ENCODE measurements at places on chromosomes 2 and 18. TPM values are rescaled to one million over a fixed set of nuclear protein-coding genes. Genes with fewer than 3 reads are reported as not detected.

DNA sequence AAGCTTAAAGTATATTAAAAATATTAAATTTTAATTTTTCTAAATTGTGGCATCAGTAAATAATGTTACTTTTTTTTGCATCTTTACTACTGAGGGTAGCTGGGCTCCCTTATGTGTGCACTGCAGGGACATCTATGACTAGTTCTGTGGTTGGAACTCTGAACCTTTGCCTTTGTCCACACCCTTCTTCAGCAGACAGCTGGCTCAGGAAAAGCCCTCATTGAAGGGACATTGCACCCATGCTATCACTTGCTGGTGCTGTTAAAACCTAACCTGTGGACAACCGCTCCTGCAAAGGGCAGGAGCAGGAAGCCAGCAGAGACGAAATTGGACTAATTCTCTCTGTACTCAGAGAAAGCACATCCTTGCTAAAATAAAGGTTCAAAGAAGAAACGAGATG, 30.1 kb downstream of the MOCOS start:
- H3K36me3 ChIP-seq = no peaks in the 10 kb centered on the region
- no peaks in the 10 kb centered on the region for H3K4me1 ChIP-seq
- H3K4me3 ChIP-seq = no peak overlapping the region
- no peak overlapping the region for H3K27ac ChIP-seq
- no peaks in the 10 kb centered on the region for H3K27me3 ChIP-seq

DNA sequence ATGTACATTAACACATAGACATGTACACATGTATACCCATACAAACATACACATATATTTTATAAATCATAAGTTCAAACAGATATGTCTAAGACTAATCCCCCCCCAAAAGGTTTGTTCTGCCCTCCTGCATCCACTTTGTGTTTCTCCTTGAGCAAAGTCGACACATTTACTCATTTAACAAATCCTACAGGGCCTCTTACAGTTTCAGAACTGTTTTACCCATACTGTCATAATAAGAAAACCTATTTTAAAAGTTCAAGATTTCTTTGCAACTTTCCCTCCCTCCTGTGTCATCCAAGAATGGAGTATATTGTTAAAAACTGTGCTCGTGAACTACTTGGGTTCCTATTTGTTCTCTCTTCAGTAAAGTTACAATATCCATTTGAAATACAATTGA, 166.7 kb downstream of the L3MBTL4 start:
- H3K27ac ChIP-seq = no peak overlapping the region
- no peaks in the 10 kb centered on the region for H3K36me3 ChIP-seq
- no peaks in the 10 kb centered on the region for H3K27me3 ChIP-seq
- no peak overlapping the region for H3K4me3 ChIP-seq

- no peak overlapping the region for H3K4me3 ChIP-seq
- no peak for DNase-seq
- no peaks in the 10 kb centered on the region for H3K36me3 ChIP-seq
- H3K27me3 ChIP-seq = no peaks in the 10 kb centered on the region
These were observed 89.0 kb downstream of the TMEM18 start for GRCh38 chr2:588074-588645.

GRCh38 chr2:47690132-47690531, 92.8 kb upstream of the MSH6 start:
- no peaks in the 10 kb centered on the region for H3K36me3 ChIP-seq
- H3K27ac ChIP-seq = no peak overlapping the region
- no peak for DNase-seq
- no peaks in the 10 kb centered on the region for H3K27me3 ChIP-seq
- no peaks in the 10 kb centered on the region for H3K4me1 ChIP-seq
- no peak overlapping the region for H3K4me3 ChIP-seq

DNA sequence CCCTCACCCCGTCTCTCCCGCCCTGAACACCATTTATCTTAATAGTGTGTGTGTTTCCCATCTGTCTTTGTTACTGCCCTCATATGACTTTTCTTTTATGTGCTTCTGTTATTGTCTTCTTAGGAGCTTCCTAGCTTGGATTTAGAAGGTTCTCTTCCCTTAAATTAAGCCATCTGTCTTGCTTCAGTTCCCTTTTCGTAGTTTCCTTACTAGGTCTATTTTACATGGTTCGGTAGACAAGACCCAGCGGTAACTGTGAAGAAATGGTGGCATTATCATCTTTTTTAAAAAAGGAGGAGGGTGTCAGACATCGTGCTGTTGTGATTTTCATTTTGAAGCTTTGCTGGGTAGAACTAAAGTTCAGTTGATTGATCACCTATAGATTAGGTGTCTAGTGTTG, 10.3 kb downstream of the NCK2 start:
- H3K4me1 ChIP-seq = peaks cover 92% of the 10 kb centered on the region
- peaks cover 6% of the 10 kb centered on the region for H3K36me3 ChIP-seq
- peak overlapping the region; percentile 81 for H3K27ac ChIP-seq
- DNase-seq = no peak

DNA sequence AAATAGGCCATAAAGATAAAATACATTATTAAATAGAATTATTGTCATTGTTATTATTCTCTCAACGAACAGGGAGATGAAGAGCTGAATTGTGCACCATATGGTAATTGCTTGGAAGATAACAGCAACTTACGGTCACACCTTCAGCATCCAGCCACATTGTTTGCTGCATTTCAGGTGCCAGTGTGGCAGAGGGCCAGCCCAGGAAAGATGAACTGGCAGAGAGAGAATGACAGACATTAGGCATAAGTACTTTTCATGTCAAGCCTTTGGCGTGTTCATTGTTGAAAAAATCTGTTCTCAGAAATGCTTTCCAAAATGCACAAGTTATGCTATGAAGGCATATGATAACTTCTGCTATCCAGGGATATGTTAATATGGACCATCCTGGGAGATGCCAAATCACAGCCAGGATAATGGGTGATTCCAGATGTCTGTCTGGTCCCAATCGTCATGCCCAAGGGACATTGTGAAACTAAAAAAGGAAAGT, 748.6 kb upstream of the PIK3C3 start:
- no peaks in the 10 kb centered on the region for H3K36me3 ChIP-seq
- no peak overlapping the region for H3K27ac ChIP-seq
- no peak overlapping the region for H3K4me3 ChIP-seq
- no peaks in the 10 kb centered on the region for H3K27me3 ChIP-seq
- H3K4me1 ChIP-seq = no peaks in the 10 kb centered on the region

DNA sequence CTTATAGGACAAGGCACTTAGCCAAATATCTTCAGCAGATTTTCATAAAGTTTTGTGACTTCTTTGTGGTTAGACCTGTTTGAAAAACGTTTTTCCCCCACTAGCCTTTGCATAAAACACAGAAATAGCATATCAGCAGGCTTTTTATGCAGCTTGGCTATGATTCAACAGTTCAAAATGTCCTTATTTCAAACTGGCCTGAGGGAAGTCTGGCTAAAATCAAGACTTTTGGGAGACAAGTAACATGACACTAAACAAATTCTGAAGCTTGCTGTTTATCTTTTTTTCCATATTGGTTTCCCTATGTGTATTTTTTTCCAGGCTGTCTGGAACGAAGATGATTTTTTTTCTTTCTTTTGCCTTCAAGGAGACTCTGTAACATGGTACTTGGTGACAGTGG, 95.1 kb upstream of the L3MBTL4 start:
- no peaks in the 10 kb centered on the region for H3K36me3 ChIP-seq
- H3K27ac ChIP-seq = no peak overlapping the region
- no peak for DNase-seq
- no peaks in the 10 kb centered on the region for H3K4me1 ChIP-seq
- no peak overlapping the region for H3K4me3 ChIP-seq

DNA sequence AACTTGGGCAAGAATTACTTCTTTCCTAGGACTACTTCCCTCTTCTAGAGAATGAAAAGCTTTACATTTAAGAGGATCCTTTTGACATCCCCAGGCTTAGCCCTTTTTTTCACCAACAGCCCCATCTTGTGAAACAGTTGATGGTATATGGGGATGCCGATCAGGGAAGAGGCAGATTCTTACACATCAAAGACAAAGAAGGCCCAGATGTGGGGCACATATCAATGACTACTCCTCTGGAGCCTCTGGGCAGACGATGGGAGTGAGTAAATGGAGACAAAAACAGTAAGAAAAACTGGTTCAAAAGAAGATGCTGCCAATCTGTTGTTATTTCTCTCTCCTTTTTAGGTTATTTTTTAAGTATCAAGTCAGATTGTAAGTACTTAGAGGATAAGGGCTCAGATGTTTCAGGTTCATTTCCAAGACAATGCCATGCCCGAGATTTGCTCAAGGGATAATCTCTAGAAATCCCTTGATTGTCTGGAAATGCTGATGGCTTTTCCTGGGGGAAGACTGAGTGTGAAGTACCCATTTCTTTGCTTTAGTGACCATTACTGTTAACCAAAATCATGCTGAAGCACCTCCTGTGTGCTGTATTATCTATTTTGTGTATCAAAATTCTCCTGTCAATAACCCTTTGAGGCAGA, 117.5 kb downstream of the EPHA4 start:
- no peak overlapping the region for H3K4me3 ChIP-seq
- no peaks in the 10 kb centered on the region for H3K4me1 ChIP-seq
- no peak overlapping the region for H3K27ac ChIP-seq
- H3K36me3 ChIP-seq = no peaks in the 10 kb centered on the region

DNA sequence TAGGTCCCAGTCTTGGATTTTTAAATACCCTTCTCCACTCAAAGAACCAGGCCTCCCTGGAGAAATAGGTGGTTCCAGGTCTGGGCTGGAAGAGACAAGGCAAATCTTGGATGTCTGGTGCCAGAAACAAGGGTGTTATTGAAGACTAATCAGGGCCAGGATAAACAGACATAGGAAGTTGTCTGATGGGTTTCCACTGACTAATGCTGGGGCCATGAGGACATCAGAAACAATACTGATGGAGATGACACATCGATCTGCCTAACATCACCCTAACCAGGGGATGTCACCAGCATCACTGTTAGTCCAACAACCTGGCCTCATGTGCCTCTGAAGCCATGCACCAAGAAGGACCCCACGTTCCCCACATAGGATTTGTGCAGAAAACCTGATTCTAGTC, 42.5 kb upstream of the GLI2 start:
- H3K36me3 ChIP-seq = no peaks in the 10 kb centered on the region
- no peak overlapping the region for H3K4me3 ChIP-seq
- no peaks in the 10 kb centered on the region for H3K4me1 ChIP-seq
- no peak overlapping the region for H3K27ac ChIP-seq

Gene GKN2
- not detected for total RNA-seq

Gene HJURP
- 60.5 TPM for total RNA-seq

Gene INHBB
- not detected for total RNA-seq

Gene ANKRD62
- total RNA-seq = not detected

Gene HNMT
- not detected for total RNA-seq
